ENCODE measurements at places on chromosomes 13 and 19. TPM values are rescaled to one million over a fixed set of nuclear protein-coding genes. Genes with fewer than 3 reads are reported as not detected.
A peak's percentile ranks its signal among the peaks of the same experiment; 100 is the strongest.

- DNase-seq: no peak
Observed at GRCh38 chr19:13299838-13300237, 149.6 kb downstream of the IER2 start.

- DNase-seq: no peak
Observed at GRCh38 chr13:100537486-100537885, 51.1 kb downstream of the GGACT start.

GRCh38 chr13:55160867-55161266, 1979.9 kb upstream of the PRR20A start:
- DNase-seq: no peak

Gene NEK3
- 11.4 TPM for total RNA-seq

- DNase-seq: no peak
Observed at GRCh38 chr13:99737481-99738245, 233.9 kb downstream of the ZIC5 start.

DNA sequence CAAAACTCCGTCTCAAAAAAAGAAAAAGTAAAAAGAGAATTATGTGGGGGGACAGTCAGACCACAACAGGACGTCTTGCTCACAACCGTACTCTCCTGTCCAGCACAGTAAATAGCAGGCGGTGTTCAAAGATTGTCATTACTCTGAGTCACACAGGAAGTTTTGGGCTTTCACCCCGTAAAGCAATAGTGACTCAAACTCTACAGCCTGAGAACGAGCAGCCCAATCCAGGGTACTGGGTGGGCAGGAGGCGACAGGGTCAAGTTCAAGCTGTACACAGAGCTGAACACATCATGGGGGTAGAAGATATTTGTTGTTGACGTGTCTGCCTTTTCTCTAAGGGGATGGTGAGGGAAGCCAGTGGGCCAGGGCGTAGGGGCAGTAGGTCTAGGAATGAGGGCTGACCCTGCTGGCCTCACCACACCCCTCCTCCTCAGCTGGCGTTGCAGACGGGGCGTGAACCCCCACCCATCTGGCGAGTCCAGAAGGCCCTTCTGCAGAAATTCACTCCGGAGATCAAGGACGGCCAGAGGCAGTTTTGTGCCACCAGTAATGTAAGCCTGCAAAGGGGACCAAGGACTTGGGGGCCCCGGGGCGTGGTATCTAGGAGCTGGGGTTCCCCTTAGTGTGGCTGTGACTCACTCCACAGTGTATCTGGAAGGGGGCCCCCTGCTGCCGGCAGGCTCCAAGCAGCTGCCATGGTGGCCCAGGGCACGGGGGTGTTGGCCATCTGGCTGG, 23.3 kb downstream of the PRR12 start:
- DNase-seq: no peak

- no peak for DNase-seq
Observed at GRCh38 chr19:54638683-54639082, 8.4 kb downstream of the LILRB1 start.

DNA sequence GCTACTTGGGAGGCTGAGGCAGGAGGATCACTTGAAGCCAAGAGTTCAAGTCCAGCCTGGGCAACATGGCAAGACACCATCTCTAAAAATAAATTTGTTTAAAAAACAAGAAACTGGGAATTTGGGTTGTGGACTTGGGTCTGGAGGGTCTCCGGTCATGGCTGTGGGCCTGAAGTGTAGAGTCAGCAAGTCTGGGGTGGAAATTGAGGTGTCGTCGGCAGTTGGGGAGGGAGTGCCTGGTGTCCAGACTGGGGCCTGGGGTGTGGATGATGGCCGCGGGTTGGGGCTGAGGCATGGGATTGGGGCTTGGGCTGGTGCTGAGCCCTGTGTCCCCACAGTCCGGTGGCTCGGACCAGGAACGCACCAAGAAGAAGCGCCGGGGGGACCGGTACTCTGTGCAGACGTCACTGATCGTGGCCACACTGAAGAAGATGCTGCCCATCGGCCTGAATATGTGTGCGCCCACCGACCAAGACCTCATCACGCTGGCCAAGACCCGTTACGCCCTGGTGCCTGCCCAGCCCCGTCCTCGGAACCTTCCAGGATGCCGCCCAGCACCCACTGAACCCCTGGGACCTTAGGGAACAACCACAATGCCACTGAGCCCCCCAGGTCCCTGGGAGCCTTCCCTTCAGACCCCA, 91.6 kb downstream of the RYR1 start:
- DNase-seq: no peak

GRCh38 chr13:80029170-80029569, 311.8 kb downstream of the SPRY2 start:
- DNase-seq: no peak

Gene ZNF132
- total RNA-seq: 4.0 TPM

GRCh38 chr13:33676045-33676989, 141.6 kb upstream of the RFC3 start:
- no peak for DNase-seq

DNA sequence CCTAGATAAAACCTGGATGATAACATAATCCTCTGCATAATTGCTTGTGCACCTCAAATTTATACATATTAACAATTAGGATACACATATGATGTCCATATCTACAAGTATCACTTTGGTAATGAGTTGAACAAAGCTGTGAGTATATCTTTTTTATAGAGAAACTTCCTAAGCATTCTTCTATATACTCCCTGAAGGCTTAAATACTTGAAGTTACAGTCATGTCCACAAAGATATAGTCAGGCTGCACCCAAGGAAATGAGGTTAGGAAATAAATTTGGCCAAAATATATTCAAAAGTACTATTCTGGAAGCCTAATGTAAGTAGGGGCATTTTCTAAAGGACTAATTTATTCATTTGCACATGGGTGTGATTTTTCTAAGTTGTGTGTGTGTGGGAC, 761.5 kb downstream of the PCDH9 start:
- no peak for DNase-seq

DNA sequence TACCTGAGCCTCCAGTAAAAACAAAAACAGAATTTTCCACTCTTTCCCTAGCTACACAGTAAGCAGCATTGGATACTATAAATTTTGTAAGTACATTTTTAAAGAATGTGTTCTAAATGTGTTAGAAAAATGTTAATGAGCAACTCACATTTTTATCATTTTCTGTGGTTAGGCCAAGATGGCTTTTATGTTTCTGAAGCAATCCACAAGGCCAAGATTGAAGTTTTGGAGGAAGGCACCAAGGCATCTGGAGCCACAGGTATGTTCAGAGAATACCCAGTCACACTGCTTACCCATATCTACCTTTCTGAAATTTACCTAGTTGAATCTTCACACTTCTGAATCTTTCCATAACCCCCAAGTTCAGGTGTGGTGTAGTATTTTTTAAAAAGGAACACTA, 21.6 kb downstream of the SERPINE3 start:
- no peak for DNase-seq

GRCh38 chr19:35318679-35319448, 10.1 kb upstream of the CD22 start:
- no peak for DNase-seq

- DNase-seq: no peak
Observed at GRCh38 chr13:90891329-90891728, 456.2 kb upstream of the MIR17HG start.

- DNase-seq: no peak
Observed at GRCh38 chr13:76129305-76130000, 493.3 kb downstream of the LMO7 start.

DNA sequence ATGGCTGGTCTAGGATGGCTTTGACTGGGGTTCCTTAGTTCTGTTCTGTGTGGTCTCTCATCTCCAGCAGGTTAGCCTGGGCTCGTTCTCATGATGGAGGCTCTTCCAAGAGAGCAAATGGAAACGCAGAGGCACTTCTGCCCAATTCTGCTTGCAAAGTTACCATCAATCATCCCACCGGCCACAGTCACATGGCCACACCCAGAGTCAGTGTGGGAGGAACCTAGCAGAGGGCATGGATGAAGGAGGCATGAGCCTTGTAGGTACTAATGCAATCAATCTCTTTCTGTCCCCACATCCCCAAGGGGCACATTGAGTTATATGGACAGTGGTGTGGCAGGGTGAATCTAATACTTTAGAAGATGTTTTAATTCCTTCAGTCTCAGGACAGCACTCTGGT, 207.2 kb downstream of the ZNF536 start:
- DNase-seq: peak; percentile 22

Gene SYCN
- total RNA-seq: not detected

GRCh38 chr13:47415048-47415447, 518.2 kb upstream of the HTR2A start:
- DNase-seq: no peak

Gene ZNF653
- total RNA-seq: 8.6 TPM

Gene KIR3DL2
- not detected for total RNA-seq

Gene ARID3A
- total RNA-seq: 19.5 TPM

Gene NANOS3
- not detected for total RNA-seq

- no peak for DNase-seq
Observed at GRCh38 chr13:97328222-97328790, 105.7 kb upstream of the RAP2A start.

Gene FARSA
- 51.6 TPM for total RNA-seq

DNA sequence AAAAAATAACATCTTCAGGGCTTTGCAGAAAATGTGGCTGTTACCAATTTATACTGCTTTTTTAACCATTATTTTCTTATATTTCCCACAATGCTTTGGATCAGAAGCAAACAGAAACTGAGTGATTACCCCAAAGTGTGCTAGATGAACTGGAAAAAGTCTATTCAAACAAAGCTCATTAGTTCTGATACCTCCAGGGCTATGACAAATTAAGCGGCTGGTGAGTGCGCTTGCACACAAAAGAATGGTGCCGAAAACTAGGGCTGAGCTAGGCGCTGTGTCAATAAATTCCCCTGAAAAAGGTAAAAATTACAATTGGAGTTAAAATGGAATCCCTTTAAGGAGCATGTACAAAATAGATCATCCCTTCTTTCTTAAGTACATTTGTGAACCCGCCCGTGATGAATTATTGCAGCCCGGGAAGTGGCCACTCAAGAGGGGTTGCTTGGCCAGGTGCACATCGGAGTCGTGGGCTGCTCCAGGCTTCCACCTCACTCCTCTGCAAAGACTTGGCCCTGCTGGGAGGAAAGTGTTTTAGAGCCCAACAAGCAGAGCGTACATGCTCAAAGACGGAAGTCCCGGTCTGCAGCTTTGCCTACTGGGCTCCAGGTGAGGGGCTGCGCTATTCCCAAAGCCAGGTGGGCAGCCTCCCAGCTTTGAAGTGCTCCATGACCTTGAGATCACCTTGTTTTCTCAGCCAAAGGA, 164.0 kb upstream of the ZNF507 start:
- DNase-seq: peak; percentile 28

DNA sequence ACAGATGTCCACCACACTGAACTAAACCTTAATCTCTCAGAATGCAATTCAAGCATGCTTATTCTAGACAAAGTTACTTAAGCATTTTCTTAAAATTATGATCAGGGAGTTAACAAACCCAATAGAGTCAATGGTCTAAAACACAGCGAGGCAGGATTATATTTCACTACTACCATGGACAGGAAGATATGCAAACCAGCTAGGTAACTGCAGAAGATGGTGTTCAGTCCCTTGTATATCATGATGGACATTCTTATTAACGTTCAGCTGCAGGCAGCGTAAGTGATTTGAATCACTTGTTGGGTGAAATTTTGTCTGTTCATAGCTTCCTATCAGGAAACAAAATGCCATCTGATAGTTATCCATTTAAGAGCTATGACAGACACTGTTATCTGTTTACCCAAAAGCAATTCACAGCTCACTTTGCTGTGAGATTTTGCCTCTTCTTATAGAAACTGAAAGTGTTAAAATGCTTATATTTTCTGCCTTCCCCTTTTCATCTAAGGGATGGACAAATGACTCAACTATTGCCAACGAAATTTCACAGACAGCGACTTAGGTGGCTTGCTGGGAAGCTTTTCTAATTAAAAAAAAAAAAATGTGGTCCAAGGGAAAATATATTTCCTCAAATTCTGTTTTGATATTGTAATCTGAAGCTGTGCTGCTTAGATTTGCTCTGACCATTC, 591.9 kb downstream of the DACH1 start:
- no peak for DNase-seq

GRCh38 chr13:80562433-80563156, 221.7 kb upstream of the SPRY2 start:
- DNase-seq: no peak

GRCh38 chr19:2533686-2534422, 57.9 kb downstream of the GADD45B start:
- no peak for DNase-seq

GRCh38 chr13:23912469-23912868, 15.2 kb upstream of the C1QTNF9B start:
- no peak for DNase-seq

DNA sequence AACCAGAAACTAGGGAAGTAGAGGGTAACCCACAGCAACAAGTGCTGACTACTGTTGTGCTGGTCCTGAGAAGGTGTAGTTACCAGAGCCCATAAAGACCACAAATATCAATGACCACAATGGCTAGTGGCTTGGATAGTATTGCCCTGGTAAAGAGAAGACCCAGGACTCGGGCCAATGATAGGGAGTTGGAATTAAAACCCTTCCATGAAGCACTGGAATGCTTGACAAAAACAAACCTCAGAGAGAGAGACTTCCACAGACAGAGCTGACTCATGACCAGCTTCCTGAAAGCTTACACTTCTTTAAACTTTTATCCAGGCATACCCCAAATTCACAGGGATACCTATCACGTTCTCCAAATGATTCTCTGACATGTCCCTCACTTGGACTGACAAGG, 60.5 kb downstream of the WDR87 start:
- DNase-seq: no peak

DNA sequence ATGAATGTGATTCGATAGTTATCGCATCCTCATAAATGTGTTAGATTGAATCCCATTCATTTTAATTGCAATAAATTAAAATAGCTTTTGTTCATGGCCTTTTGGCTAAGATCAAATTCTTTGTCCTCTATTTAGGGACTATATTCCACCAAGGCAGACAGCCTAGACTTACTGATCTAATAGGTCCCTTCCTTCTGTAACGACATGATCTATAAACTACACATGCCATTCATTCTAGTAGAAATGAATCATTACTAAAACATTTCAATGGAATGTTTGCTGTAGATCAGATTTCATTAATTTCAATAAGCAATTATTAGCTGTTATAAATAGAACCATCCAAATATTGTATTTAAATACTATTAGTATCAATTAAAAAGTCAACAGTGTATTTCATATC, 526.6 kb upstream of the KLHL1 start:
- DNase-seq: no peak

DNA sequence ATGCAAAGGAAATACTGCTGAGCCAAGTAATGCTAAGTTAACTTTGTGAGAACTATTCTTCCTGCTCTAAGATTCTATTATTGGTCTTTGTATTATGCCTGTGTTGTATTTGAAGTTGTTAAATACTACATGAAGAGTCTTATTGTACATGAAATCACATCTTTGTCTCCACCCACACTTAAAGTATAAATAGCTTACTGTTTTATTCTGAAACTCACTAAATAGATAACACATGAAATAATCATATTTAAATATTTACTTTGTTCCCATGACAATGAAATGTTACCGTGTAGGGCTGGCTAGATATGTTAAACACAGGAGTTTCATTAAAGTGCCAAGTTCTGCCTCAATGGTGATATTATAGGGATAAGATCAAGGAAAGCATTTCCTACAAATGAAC, 562.1 kb upstream of the ATXN8OS start:
- DNase-seq: no peak

- DNase-seq: no peak
Observed at GRCh38 chr19:48826606-48827020, 9.7 kb downstream of the HSD17B14 start.
